SK-N-SH (cell line): ENCODE measurements at places on chromosomes 13 and 19.

- H3K36me3 ChIP-seq, result no peaks in the 10 kb centered on the region
- no peaks in the 10 kb centered on the region for H3K4me1 ChIP-seq
These were observed 238.6 kb downstream of the POU4F1 start for GRCh38 chr13:78364711-78365110.

- DNase-seq, result no peak
- H3K4me3 ChIP-seq, result no peak overlapping the region
- H3K36me3 ChIP-seq, result no peaks in the 10 kb centered on the region
These were observed 179.0 kb downstream of the SPRY2 start for GRCh38 chr13:80161896-80162295.

DNA sequence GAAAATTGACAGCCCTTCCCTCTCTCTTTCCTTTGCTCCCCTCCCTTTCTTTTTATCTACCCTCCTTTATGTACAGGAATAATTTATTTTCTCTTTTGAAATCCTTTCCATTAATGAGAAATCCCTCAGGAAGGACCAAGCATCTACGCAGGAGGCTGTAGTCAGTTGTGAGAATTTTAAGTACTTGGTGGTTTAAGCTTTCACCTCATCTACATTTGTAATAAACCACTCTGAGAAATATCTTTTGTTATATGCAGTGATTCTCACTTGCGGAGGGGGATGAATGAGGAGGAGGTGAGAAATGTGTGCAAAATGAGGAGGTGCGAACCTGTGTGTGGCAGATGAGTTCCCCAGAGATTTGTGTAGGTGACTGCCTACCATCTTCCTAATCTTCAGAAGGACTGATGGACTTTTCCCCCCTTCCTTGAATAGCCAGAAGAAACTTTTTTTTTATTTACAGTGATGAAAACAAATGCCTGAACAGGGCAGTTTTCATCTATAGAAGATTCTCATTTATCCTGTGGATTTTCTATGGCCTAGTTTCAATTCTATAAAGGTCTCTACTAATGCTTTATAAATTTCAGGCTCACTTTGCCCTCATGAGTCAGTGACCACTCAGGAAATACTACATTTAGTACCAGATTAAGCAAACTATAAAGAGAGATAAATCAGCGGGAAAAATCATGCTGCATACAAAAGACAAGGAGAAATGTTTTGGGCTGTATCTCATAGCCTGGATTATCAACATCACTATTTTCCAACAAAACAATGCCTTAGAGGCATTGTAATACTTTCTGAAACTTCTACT lies 118.3 kb downstream of the LHFPL6 start:
- no peaks in the 10 kb centered on the region for H3K36me3 ChIP-seq
- H3K27me3 ChIP-seq, result no peaks in the 10 kb centered on the region
- H3K4me1 ChIP-seq, result no peaks in the 10 kb centered on the region
- DNase-seq, result no peak
- no peak overlapping the region for H3K27ac ChIP-seq
- no peak overlapping the region for H3K4me3 ChIP-seq

DNA sequence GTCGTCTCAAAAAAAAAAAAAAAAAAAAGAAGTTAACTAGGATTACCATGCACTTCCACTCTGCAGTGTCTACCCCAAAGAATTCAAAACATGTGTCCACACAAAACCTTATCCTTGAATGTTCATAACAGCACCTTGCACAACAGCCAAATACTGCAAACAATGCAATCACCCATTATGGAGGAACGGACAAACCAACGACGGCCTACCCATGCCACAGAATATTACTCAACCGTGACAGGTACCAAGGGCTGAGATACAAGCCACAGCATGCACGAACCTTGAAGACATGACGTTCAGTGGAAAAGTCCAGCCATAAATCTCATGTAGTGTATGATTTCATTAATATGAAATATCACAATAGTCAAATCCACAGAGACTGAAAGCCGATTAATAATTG lies 3.0 kb upstream of the SHISA7 start:
- H3K4me1 ChIP-seq, result no peaks in the 10 kb centered on the region
- no peaks in the 10 kb centered on the region for H3K36me3 ChIP-seq
- H3K4me3 ChIP-seq, result no peak overlapping the region
- no peak overlapping the region for H3K27ac ChIP-seq
- no peak for DNase-seq

- no peaks in the 10 kb centered on the region for H3K36me3 ChIP-seq
- H3K27me3 ChIP-seq, result 0 out of 2 replicates have a peak, but pooled peaks cover 8% of the 10 kb centered on the region
- no peak overlapping the region for H3K4me3 ChIP-seq
- no peaks in the 10 kb centered on the region for H3K4me1 ChIP-seq
These were observed 6.4 kb downstream of the DACH1 start for GRCh38 chr13:71860547-71861138.

GRCh38 chr13:32426990-32427851 lies 709 bp downstream of the N4BP2L1 start:
- H3K27me3 ChIP-seq, result no peaks in the 10 kb centered on the region
- DNase-seq, result peak; percentile 80
- H3K27ac ChIP-seq, result no peak overlapping the region
- H3K4me1 ChIP-seq, result no peaks in the 10 kb centered on the region

DNA sequence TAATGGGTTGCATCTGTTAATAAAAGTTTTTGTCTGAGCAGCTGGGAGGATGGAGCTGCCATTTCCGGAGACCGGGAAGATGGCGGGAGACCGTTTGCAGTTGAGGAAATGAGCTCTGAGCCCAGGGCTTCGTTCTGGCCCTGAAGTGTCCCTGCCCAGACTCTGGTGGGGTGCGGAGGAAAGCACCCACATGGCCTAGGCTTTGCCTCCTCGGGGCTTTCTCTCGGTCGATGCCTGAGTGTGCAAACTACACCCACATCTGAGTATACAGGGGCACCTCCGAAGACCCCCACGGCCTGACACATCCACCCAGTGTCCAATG lies 15.6 kb upstream of the NANOS3 start:
- H3K4me1 ChIP-seq, result peaks cover 9% of the 10 kb centered on the region
- DNase-seq, result peak; percentile 25
- H3K36me3 ChIP-seq, result no peaks in the 10 kb centered on the region

- no peak for DNase-seq
- H3K4me1 ChIP-seq, result no peaks in the 10 kb centered on the region
- no peak overlapping the region for H3K4me3 ChIP-seq
- H3K36me3 ChIP-seq, result no peaks in the 10 kb centered on the region
- H3K27ac ChIP-seq, result no peak overlapping the region
These were observed 229.4 kb downstream of the ITGBL1 start for GRCh38 chr13:101681834-101682233.

DNA sequence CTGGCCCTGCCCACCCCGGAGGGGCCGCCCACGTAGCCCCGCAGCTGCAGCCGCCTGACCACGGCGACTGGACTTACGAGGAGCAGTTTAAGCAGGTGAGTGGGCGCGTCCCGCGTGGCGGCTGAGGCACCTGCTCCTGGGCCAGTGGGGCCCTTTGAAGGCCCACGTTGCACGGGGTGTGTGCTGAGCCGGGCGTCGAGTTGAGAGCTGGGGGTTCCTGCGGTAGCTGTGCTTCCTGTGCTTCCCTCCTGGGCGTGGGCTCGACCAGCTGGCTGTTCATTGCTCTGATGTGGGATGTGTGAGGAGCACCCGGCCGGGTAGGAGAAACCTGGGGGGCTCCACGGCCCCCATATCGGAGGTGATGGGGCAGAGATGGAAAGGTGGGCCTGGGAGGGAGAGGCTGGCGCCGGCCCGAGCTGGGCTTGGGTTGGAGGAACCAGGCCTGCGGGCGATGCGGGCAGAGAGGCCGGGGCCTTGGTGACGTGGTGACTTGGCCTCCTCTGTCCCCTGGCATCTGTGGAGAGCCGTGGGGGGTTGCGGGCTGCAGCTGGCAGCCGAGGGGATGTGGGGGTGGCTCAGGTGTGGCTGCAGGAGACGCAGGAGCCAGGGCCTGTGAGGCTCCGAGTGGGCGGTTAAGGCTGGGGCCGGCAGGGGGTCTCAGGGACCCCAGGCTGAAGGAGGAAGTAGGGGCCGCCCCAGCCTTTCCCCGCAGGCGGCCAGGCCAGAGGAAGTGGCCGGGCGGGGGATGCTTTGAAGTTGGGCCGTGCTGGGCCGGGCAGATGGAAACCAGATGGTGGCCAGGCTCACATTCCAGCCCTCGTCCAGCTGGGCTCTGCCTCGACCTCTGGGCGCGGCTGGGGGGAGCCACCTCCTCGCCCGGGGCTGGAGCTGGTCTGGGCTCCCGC lies 7.1 kb downstream of the ARID3A start:
- peaks cover 9% of the 10 kb centered on the region; the same call in 1 of the 2 replicates for H3K36me3 ChIP-seq
- peaks cover 13% of the 10 kb centered on the region; the same call in 1 of the 2 replicates for H3K4me1 ChIP-seq
- H3K27me3 ChIP-seq, result no peaks in the 10 kb centered on the region
- peak; percentile 94 for DNase-seq

DNA sequence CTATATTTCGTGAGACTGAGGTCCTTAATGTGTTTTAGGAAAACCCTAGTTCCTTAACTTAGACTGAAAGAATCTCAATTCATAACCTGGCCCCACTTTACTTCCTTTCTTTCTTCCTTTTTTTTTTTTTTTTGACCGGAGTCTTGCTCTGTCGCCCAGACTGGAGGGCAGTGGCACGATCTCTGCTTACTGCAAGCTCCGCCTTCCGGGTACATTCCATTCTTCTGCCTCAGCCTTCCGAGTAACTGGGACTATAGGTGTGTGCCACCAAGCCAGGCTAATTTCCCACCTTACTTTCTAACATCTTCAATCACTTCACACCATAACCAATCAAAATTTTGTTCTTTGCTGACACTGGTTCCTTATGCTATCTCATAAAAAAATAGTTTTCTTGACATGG lies 2097.0 kb downstream of the PCDH9 start:
- no peaks in the 10 kb centered on the region for H3K4me1 ChIP-seq
- no peak overlapping the region for H3K27ac ChIP-seq
- no peak for DNase-seq
- no peaks in the 10 kb centered on the region for H3K36me3 ChIP-seq
- H3K4me3 ChIP-seq, result no peak overlapping the region

DNA sequence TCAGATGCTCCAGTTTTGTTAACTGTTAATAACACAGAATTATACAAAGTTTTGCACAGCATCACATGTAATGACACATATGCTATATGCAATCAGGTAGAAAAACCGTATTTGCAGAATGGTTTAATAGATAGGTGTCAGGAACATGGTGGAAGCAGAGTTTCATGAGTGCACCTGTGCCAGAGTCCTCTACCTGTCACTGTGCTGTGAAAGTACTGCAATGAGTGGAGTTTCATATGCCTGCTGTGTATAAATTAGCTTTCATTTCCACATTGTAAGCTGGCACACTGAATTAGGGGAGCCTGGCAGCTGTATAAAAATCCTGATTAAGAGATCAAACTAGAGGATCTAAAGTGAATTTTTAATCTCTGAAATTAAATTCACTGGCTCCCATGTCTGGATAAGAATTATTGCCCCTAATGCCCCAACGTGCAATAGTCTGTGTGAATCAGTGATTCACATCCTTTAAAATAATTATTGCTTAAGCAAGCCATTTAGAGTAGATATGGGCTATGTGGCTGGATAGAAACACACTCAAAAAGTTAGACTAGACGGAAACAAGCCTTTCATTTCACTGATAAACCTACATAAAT lies 8.5 kb upstream of the EEF1AKMT1 start:
- H3K36me3 ChIP-seq, result peaks cover 27% of the 10 kb centered on the region
- H3K27ac ChIP-seq, result no peak overlapping the region
- H3K4me3 ChIP-seq, result no peak overlapping the region
- peaks cover 6% of the 10 kb centered on the region for H3K4me1 ChIP-seq

- no peak for DNase-seq
- no peak overlapping the region for H3K4me3 ChIP-seq
- H3K36me3 ChIP-seq, result no peaks in the 10 kb centered on the region
- no peak overlapping the region for H3K27ac ChIP-seq
- no peaks in the 10 kb centered on the region; the same call in 1 of the 2 replicates for H3K4me1 ChIP-seq
These were observed 1793.2 kb upstream of the PCDH20 start for GRCh38 chr13:63208826-63209225.

DNA sequence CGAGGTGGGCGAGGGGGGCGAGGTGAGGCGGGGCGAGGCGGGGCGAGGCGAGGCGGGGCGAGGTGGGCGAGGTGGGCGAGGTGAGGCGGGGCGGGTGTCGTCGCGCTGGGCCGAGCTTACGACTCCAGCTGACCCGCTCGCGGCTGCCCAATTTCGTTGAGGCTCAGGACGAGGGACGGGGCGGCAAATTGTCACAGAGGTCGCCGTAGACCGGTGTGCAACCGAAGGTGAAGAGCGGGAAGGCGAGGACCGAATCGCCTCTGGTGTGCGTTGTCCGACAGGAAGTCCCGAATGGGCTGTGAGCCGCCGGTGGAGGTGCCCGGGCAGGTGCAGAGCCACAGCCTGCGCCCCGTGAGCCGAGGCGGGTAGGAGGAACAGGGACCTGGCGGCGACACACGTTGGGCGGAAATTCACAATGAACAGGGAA lies at the start of gene LACC1:
Gene LACC1 (plus strand): TSS at position 150 of the 427 bp plus-strand sequence. CDS start 1,082 bp downstream, outside the sequence.
- peak within 1 kb of the TSS; percentile 80 for H3K27ac ChIP-seq
- H3K4me3 ChIP-seq, result peak within 1 kb of the TSS; percentile 86
- H3K27me3 ChIP-seq, result no peaks in the 10 kb centered on the region
- no peaks in the 10 kb centered on the region for H3K36me3 ChIP-seq

DNA sequence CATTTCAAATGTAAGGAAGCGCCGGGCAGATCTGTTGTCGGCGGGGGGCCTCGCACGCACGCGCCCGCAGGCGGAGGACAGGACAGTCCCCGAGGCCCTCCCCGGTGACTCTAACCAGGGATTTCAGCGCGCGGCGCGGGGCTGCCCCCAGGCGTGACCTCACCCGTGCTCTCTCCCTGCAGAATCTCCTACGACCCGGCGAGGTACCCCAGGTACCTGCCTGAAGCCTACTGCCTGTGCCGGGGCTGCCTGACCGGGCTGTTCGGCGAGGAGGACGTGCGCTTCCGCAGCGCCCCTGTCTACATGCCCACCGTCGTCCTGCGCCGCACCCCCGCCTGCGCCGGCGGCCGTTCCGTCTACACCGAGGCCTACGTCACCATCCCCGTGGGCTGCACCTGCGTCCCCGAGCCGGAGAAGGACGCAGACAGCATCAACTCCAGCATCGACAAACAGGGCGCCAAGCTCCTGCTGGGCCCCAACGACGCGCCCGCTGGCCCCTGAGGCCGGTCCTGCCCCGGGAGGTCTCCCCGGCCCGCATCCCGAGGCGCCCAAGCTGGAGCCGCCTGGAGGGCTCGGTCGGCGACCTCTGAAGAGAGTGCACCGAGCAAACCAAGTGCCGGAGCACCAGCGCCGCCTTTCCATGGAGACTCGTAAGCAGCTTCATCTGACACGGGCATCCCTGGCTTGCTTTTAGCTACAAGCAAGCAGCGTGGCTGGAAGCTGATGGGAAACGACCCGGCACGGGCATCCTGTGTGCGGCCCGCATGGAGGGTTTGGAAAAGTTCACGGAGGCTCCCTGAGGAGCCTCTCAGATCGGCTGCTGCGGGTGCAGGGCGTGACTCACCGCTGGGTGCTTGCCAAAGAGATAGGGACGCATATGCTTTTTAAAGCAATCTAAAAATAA lies 18.2 kb downstream of the IL17D start:
- H3K36me3 ChIP-seq, result no peaks in the 10 kb centered on the region
- no peak overlapping the region for H3K27ac ChIP-seq
- H3K4me3 ChIP-seq, result peak overlapping the region; percentile 33
- H3K27me3 ChIP-seq, result no peaks in the 10 kb centered on the region

DNA sequence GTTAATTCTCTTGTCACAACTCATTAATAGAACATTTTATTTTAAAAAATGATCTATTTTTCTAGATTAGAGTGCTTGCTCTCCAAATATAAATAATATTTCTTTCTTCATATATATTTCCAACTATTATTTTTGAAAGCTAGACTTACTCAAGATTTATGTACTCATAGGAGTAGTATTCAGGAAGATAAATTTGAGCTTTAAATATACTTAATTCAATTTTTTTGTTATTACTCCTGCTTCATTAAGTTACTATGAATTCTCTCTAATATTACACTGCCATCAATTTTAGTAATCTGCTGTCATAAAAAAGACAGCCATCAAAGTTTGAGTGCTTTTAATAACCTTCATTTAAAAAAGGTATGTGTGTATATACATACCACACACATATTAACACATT lies 161.9 kb upstream of the PCDH9 start:
- H3K27ac ChIP-seq, result no peak overlapping the region
- H3K4me3 ChIP-seq, result no peak overlapping the region
- H3K36me3 ChIP-seq, result no peaks in the 10 kb centered on the region
- no peak for DNase-seq
- no peaks in the 10 kb centered on the region for H3K4me1 ChIP-seq
